ENCODE measurements at places on chromosomes 13 and 19. TPM values are rescaled to one million over a fixed set of nuclear protein-coding genes. Genes with fewer than 3 reads are reported as not detected.

C19orf73 gene
- total RNA-seq = 1.6 TPM

APOC1 gene
- 2.2 TPM for total RNA-seq

NMRK2 gene
- total RNA-seq = not detected

FXYD1 gene
- total RNA-seq = 2.9 TPM

- peak; percentile 76 for DNase-seq
- H3K4me1 ChIP-seq = no peaks in the 10 kb centered on the region
- H3K27ac ChIP-seq = no peak overlapping the region
- H3K4me3 ChIP-seq = no peak overlapping the region
- H3K27me3 ChIP-seq = no peaks in the 10 kb centered on the region
Measured at GRCh38 chr19:55698256-55698655, 23.2 kb downstream of the EPN1 start.

DNA sequence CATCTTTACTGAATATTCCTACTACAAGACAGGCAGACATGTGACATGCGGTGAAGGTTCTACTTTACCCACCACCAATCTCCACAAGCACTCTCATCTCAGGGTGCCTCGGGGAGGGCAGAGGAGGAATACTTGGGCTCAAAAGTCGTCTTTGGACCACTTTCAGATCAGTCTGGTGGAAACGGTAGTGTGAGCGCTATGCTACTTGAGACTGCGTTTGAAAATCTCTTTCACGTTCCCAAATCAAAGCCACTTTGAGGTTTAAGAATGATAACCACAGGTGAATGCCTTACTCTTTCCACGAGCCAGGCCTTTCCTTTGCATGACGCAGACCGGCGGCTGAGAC, 1.5 kb upstream of the SOX1 start:
- no peak overlapping the region for H3K27ac ChIP-seq
- H3K36me3 ChIP-seq = peaks cover 2% of the 10 kb centered on the region
- no peak for DNase-seq
- H3K27me3 ChIP-seq = peaks cover 64% of the 10 kb centered on the region
- H3K4me3 ChIP-seq = no peak overlapping the region

DNA sequence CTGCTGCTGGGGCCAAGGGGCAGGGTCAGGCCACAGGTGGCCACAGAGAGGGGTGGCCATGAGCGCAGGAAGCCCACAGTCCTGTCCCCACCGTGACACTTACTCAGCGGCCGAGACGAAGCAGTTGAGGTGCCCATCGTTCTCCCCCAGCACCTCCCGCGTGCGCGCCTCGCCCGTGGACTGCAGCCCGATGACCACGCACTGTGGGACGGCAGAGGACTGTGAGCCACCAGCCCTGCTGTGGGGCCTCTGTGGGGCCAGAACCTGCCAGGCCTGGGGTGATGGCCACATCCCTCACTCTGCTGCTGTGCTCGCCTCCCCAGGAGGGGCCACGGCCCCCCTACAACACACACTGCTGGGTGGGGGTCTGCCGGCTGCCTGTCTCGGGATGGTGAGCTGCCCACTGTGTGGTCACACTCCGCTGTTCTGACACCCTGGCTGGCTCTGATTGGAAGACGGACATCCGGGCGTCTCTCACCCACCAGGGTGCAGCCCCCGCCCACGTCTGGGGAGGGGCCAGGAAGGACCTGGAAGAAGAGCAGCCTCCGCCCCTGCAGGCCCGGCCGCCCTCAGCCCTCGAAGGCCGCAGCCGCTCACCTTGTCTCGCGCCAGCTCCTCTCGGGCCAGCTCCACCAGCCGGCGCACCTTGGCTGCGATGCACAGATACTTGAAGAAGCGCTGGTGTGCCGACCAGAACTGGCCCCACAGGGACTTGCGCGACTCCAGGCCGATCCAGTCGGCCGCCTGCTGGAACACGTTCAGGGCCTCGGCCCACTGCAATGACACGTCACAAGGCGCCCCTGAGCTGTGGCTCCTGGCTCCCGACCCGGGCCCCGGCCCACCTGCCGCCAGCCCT, 13.2 kb downstream of the GPX4 start:
- H3K27me3 ChIP-seq = no peaks in the 10 kb centered on the region
- H3K4me1 ChIP-seq = peaks cover 6% of the 10 kb centered on the region
- no peak overlapping the region for H3K27ac ChIP-seq
- no peak for DNase-seq
- H3K36me3 ChIP-seq = peaks cover 15% of the 10 kb centered on the region

- DNase-seq = no peak
- no peak overlapping the region for H3K27ac ChIP-seq
- no peaks in the 10 kb centered on the region for H3K27me3 ChIP-seq
- no peak overlapping the region for H3K4me3 ChIP-seq
Measured at GRCh38 chr13:30763786-30764413, 28.6 kb downstream of the ALOX5AP start.

GRCh38 chr13:110349239-110349638, 42.2 kb downstream of the COL4A2 start:
- H3K4me1 ChIP-seq = peaks cover 97% of the 10 kb centered on the region
- DNase-seq = no peak
- no peaks in the 10 kb centered on the region for H3K27me3 ChIP-seq
- H3K27ac ChIP-seq = peak overlapping the region; percentile 99
- no peak overlapping the region for H3K4me3 ChIP-seq

DNA sequence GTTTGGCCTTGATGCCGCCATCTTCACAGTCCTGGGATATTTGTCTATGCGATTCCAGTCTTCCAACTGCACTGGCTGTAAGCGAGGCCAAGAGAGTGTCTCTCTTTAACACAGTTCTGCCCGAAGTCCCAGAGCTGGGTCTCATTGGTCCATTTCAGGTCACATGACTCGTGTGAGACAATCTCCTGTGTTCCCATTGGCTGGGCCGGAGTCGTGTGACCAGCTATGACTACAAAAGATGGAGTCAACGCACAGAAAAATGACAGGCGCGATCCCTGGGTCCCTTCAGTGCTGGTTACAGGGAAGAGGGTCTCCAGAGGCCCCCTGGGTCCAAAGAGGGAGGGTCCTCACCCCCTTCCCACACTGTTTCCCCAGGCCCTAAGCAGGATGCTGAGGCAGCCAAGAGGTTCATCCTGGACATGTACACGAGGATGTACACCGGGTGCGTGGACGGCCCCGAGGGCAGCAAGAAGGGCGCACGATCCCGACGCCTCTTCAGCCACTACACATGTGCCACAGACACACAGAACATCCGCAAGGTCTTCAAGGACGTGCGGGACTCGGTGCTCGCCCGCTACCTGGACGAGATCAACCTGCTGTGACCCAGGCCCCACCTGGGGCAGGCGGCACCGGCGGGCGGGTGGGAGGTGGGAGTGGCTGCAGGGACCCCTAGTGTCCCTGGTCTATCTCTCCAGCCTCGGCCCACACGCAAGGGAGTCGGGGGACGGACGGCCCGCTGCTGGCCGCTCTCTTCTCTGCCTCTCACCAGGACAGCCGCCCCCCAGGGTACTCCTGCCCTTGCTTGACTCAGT, 15.9 kb upstream of the S1PR4 start:
- no peak overlapping the region for H3K4me3 ChIP-seq
- H3K27me3 ChIP-seq = peaks cover 5% of the 10 kb centered on the region
- no peak overlapping the region for H3K27ac ChIP-seq
- peaks cover 2% of the 10 kb centered on the region for H3K36me3 ChIP-seq
- DNase-seq = no peak

GRCh38 chr19:19054939-19055440, 8.8 kb upstream of the SLC25A42 start:
- H3K27ac ChIP-seq = no peak overlapping the region
- no peak for DNase-seq
- H3K36me3 ChIP-seq = peaks cover 17% of the 10 kb centered on the region
- H3K27me3 ChIP-seq = no peaks in the 10 kb centered on the region
- no peaks in the 10 kb centered on the region for H3K4me1 ChIP-seq

DNA sequence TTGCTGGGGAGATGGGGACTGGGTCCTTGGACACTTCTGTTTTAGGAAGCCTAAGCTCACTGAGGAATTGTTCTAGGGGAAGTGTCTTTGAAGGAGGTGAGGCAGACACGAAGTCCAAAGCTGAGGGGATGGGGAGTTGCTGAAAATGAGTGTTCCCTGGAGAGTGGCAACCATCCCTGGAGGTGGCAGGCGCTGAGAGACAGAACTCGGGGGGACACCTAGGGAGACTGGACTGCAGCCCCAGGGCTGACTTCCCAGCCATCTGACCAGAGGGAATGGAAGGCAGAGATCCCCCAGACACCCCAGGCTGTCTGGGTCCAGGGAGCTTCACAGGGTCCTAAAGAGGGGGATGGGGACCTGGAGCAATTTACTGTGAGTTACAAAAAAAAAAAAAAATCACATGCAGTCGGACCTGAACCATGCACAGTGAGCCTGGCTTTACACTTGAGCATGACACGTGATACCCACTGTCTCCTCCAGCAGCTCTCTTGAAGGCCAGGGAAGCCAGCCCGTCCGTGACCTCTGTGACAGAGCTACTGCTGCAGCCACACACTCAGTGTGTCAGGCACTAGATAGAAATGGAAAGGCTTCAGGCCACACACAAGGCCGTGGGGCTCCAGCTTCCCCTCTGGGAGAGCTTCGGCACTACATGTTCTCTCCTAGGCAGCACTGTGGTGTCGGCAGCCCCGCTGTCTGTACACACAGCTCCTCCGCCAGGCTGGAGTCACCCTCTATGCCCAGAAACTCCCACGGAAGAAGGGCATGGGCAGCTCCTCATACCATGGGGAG, 77.1 kb upstream of the KCTD15 start:
- DNase-seq = no peak
- no peak overlapping the region for H3K4me3 ChIP-seq
- H3K27ac ChIP-seq = no peak overlapping the region
- no peaks in the 10 kb centered on the region for H3K36me3 ChIP-seq

- no peak for DNase-seq
- no peaks in the 10 kb centered on the region for H3K27me3 ChIP-seq
- peaks cover 2% of the 10 kb centered on the region for H3K36me3 ChIP-seq
- H3K4me1 ChIP-seq = no peaks in the 10 kb centered on the region
- no peak overlapping the region for H3K4me3 ChIP-seq
- H3K27ac ChIP-seq = no peak overlapping the region
Measured at GRCh38 chr19:35949131-35949530, 13.0 kb downstream of the LRFN3 start.

GRCh38 chr13:21218351-21219035, 42.0 kb downstream of the MRPL57 start:
- H3K27ac ChIP-seq = no peak overlapping the region
- H3K4me3 ChIP-seq = no peak overlapping the region
- no peak for DNase-seq
- peaks cover 2% of the 10 kb centered on the region for H3K36me3 ChIP-seq
- peaks cover 24% of the 10 kb centered on the region for H3K27me3 ChIP-seq

- no peaks in the 10 kb centered on the region for H3K27me3 ChIP-seq
- H3K4me1 ChIP-seq = peaks cover 18% of the 10 kb centered on the region
- H3K4me3 ChIP-seq = no peak overlapping the region
- peaks cover 21% of the 10 kb centered on the region for H3K36me3 ChIP-seq
- DNase-seq = no peak
Measured at GRCh38 chr19:21513651-21514050, 8.2 kb downstream of the ZNF429 start.

- H3K4me3 ChIP-seq = peak overlapping the region; percentile 57
- peak overlapping the region; percentile 45 for H3K27ac ChIP-seq
- H3K4me1 ChIP-seq = peaks cover 20% of the 10 kb centered on the region
- no peaks in the 10 kb centered on the region for H3K27me3 ChIP-seq
Measured at GRCh38 chr13:32426990-32427851, 709 bp downstream of the N4BP2L1 start.

- no peak overlapping the region for H3K27ac ChIP-seq
- H3K4me1 ChIP-seq = peaks cover 20% of the 10 kb centered on the region
- H3K4me3 ChIP-seq = no peak overlapping the region
- DNase-seq = no peak
Measured at GRCh38 chr13:28455580-28456194, 39.2 kb downstream of the FLT1 start.

DNA sequence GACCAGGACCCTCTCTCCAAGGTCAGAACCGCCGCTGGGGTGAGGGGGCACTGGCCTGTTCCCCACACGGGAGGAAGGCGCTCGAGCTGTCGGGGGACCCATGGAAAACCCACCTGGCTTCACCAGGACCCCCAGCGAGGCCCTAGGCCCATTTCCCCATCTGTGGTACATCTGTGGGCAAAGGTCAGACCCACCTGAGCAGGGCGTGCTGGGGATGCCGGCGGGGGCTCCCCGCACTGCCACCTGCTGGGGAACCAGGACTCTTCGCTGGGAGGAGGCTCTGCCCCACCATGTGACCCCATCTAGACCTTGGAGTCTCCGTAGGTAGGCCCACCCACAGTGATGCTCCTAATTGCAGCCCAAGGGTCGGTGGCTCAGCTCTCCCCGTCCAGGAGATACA, 511 bp downstream of the WDR88 start:
- H3K4me3 ChIP-seq = no peak overlapping the region
- no peaks in the 10 kb centered on the region for H3K27me3 ChIP-seq
- peaks cover 15% of the 10 kb centered on the region for H3K36me3 ChIP-seq
- H3K27ac ChIP-seq = no peak overlapping the region
- DNase-seq = no peak
- H3K4me1 ChIP-seq = no peaks in the 10 kb centered on the region

DNA sequence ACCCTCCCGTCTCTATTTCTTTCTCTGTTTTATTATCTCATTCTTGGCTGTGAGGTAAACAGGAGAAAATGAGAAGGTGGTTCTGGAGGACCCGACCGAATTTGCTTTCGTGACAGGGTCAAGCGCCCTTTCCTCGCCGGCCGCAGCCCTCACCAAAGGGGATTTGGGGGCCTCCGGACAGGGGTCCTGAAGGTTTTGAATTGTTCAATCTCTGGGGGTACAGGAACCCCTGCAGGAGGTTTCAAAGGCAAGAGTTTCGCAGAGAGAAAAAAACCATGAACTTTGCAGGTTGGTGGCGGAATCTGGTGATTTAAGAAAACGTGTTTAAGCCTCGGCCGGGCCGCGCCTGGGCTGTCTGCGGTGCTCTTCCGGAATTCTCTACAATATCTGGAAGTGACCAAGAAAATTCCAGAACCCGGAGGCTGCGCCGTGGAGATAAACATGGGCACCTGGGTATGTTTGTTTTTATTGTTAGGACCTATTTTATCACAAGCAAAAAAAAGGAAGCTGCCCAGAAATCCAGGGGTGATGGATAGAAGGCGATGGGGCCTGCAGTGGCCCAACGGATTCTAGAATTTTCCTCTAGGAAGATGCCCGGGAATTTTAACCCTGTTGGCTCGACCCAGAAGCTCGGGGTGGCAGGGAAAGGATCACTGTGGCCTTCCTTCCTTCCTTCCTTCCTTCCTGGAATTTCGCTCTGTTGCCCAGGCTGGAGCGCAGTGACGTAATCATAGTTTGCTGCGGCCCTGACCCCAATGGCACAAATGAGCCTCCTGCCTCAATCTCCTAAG, 14.2 kb upstream of the PTBP1 start:
- peaks cover 33% of the 10 kb centered on the region for H3K4me1 ChIP-seq
- peak overlapping the region; percentile 76 for H3K4me3 ChIP-seq

GRCh38 chr13:30364133-30364532, 56.8 kb upstream of the KATNAL1 start:
- DNase-seq = no peak
- no peaks in the 10 kb centered on the region for H3K36me3 ChIP-seq
- no peak overlapping the region for H3K27ac ChIP-seq
- H3K4me1 ChIP-seq = peaks cover 11% of the 10 kb centered on the region
